CD4-positive, alpha-beta T cell treated with Interleukin-15 for 1 hour (primary cell): ENCODE measurements at places on chromosomes 16 and 17.

DNA sequence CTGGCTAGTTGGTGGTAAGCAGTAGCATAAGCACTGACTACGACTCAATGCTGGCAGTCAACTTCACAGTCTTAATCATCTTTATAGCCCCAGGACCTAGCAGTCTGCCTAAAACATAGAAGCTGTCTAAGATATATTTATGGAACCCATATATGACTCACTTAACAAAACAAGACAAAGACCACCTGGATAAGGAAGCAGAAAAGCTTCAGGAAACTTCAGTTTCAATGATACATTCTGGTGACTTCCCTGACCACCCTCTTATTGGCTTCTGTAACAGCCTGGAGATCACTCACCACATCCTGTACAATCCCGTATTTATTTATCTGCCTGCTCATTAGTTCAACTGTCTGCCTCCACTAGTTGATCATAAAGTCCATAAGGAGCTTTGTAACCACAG is 95.5 kb downstream of the PMP22 start:
- DNase-seq = no peak

GRCh38 chr17:82655523-82655922 is 7.3 kb upstream of the WDR45B start:
- no peak for DNase-seq

DNA sequence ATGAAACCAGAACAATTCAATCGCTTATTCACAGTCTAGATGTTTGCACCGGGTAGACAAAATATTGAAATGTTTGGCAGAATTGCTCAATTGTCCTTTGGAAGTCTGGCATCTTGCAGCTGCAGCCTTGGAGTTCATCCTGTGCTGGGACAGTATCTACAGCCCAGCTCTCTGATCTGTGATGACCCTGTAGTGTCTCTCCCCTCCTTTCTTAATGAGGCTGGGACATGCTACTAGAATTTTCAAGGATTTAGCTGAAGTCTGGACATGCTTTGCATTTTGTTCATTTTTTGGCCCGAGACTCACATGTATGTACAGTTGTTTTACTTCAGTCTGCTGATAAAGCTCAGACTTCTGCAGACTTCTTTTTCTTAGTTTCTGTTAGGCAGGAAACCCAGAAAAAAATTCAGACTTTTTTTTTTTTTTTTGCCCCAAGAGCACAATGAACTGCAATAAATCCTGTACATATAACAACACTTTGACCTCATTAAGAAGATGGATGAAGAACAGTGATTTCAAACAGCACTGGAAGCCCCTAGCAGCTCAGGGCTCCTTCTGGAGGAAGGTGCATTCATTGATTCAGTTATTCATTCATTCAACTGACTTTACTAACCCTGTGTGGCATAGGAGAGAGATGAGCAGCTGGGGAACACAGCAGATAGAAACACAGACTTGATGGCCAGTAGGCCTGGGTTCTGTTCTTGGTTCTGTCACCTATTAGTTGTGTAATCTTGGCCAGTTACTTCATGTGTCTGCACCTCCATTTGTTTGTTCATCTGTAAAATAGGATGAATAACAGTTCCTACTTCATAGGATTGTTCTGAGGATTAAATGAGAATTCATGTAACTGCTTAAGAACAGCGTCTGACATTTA is 210.0 kb downstream of the MAP2K4 start:
- no peak for DNase-seq

DNA sequence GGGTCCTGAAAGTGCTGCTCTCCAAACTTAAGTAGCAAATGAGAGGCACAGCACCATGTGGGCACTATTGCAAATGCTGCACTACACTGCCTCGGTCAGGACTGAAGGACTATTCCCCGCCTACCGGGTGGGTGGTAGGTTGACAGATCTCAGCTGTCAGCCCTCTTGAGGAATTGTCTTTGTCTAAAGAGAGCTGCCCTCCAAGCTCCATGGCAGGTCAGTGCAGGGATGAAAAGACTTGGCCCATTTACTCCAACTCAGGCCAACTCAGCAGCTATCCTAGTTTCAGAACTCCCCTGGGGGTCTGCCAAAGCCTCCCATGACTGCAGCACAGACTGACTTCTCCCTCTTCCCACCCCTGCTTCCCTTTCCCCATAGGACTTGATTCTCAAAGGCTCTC is 3.4 kb upstream of the PDZD9 start:
- DNase-seq = no peak

GRCh38 chr16:83308414-83308813 is 499.4 kb upstream of the HSBP1 start:
- DNase-seq = no peak
